ENCODE measurements at places on chromosomes 13 and 19.

DNA sequence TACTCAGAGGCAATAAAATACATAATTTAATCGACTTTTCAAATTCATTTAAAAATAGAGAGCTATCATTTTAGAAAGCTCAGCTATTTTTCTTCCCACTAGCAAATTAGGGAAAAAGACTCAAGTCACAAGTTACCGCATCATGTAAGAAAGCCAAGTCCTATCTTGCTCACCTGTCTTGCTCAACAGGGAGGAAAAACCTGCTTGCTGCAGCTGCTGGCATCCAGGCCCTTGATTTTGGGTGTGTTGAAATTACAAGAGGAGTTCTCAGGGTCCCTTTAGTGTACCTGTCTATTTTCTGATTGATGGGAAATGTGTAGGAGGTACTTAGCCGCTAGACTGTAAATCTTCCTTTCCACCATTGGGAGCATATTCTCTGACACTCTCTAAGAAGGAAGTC, 22.2 kb downstream of the SLC10A2 start:
- no peaks in the 10 kb centered on the region for H3K4me1 ChIP-seq
- H3K4me3 ChIP-seq: no peak overlapping the region
- H3K27ac ChIP-seq: no peak overlapping the region
- peaks cover 3% of the 10 kb centered on the region for H3K36me3 ChIP-seq
- no peak for DNase-seq
- H3K27me3 ChIP-seq: no peaks in the 10 kb centered on the region

GRCh38 chr19:35692010-35692409, 12.3 kb upstream of the ZBTB32 start:
- H3K4me3 ChIP-seq: no peak overlapping the region
- no peaks in the 10 kb centered on the region for H3K36me3 ChIP-seq
- DNase-seq: no peak
- no peaks in the 10 kb centered on the region for H3K27me3 ChIP-seq
- H3K27ac ChIP-seq: no peak overlapping the region

GRCh38 chr19:17332360-17332676, 2.3 kb downstream of the ANO8 start:
- no peaks in the 10 kb centered on the region for H3K36me3 ChIP-seq
- H3K4me3 ChIP-seq: no peak overlapping the region

- H3K27me3 ChIP-seq: no peaks in the 10 kb centered on the region
- H3K36me3 ChIP-seq: no peaks in the 10 kb centered on the region
- no peaks in the 10 kb centered on the region for H3K4me1 ChIP-seq
- no peak for DNase-seq
- H3K4me3 ChIP-seq: no peak overlapping the region
These were observed 440.4 kb upstream of the PRR20A start for GRCh38 chr13:56700324-56700723.

DNA sequence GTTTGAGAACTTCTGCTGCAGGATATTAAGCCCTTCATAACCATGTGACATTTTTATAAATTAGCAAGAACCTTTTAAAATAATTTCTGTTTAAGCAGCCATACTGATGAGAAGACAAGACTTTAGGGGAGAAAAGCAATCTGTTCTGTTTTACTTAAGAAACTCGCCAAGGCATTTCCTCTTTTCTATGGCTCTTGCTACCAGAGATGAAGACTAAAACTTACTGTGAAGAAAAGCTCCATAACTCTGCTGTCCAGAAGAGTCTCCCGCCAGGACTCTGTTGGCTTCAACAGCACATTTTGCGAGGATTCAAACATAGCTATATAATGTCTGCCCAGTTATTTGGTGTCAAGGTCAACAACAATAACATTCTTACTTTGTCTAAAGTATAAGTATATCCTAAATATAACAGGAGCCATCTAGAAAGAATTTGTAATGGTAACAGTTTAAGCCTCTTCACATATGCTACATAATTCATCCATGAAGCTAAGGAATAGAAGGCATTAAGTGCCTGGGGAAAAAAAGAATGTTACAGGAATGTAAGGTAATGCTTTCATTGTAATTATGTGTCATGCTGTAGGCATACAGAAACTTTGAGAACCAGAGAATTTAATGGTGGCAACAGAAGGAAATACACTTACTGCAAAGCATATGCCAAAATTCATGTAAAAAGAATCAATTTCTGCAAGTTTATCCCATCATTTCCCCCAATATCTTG, 53.2 kb upstream of the EEF1AKMT1 start:
- no peak for DNase-seq
- no peak overlapping the region for H3K27ac ChIP-seq
- H3K27me3 ChIP-seq: no peaks in the 10 kb centered on the region
- H3K4me3 ChIP-seq: no peak overlapping the region
- no peaks in the 10 kb centered on the region for H3K4me1 ChIP-seq

All from large intestine (tissue), 12 donors.